Stimulated activated CD4-positive, alpha-beta T cell treated with anti-CD3 and anti-CD28 coated beads, Interleukin-4, amount 100 ng/mL, for 24 hours (primary cell): ENCODE measurements at places on chromosomes 7 and 10.

DNA sequence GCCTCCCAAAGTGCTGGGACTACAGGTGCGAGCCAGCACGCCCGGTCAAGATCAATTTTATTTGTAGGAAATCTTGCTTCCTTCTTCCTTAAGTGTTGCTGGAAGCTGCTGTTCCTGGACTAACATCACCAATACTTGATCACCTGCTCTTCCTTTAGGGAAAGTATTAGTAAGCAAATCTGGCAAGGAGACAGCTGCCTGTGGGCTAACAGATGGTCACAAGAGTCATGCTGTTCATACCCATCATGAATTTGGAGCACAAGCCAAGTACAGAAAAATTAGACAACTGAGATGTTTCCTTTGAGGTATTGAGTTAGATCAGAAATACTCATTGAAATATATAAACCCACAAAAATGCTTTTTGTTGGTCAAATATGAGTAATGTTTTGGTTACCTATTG lies 27.9 kb downstream of the BAIAP2L1 start:
- no peak for DNase-seq

- DNase-seq = no peak
These were observed 109.8 kb upstream of the PTN start for GRCh38 chr7:137453356-137453755.

DNA sequence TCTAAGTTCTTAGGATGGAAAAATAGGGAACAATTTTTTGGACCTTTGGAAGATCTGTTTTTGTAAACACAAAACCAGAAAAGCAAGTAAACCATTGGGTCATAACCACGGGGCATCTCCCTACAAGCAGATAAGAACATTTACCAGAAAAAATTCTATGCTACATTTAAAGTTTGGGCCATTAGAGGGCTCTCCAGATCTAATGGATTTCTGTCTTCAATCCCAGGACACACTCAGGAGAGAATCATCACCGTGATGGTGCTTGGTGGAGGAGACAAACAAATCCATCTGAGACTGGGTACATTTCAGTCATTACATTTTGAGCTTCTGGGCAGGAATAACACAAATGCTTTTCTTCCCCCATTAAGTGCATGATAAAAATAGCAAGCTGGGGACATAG lies 178.4 kb upstream of the TARP start:
- DNase-seq = no peak

DNA sequence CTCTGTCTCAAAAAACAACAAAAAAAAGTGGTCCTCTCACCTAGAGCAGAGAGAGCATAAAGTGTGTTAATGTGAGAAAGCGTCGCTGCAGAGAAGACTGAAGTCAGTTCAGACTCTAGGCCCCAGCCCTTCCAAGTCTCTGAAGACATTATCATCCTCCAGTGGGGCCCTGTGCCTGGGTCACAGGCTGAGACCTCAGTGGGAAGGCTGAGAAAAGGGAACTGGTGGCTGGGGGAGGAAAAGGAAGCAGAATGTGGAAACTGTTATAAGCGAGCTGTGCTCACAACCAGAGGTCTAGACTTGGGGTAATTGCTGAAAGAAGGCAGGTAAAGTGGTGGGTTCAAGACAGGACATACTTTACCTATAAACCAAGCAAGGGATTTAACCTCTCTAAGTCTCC lies 4.9 kb upstream of the RRP12 start:
- DNase-seq = no peak

GRCh38 chr7:103851357-103851756 lies 138.1 kb downstream of the RELN start:
- no peak for DNase-seq

DNA sequence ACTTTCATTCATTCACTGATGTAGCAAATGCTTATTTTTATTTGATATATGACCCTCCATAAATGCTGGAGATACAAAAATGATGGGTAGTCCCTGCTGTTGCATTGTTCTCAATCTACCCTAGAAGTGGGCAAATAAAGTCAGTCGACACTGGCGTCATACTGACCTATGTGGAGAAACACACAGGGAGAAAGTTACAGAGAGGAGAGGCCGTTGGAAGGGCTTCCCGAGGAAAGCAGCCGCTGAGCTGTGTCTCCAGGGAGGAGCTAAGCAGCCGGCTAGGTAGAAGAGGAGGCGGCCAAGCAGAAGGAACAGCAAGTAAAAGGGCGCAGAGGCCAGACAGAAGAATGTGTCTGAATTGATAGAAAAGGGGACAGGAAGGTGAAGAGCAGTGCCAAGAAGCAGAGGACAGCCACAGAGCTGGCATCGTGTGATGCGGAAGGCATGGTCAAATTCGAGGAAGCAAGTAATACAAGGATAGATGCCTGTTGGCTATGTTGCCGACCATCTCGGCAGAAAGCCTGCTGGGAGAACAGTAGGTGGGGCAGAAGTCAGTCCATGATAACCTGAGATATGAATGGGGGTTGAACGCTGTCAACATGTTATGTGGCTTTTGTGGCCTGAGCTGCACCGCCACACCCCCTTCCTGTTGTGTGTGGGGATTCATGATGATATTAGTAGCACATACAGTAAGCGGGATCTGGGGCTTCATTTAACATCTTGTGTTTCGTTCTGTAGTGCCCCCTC lies 25.9 kb downstream of the ST8SIA6 start:
- DNase-seq = peak; percentile 66

DNA sequence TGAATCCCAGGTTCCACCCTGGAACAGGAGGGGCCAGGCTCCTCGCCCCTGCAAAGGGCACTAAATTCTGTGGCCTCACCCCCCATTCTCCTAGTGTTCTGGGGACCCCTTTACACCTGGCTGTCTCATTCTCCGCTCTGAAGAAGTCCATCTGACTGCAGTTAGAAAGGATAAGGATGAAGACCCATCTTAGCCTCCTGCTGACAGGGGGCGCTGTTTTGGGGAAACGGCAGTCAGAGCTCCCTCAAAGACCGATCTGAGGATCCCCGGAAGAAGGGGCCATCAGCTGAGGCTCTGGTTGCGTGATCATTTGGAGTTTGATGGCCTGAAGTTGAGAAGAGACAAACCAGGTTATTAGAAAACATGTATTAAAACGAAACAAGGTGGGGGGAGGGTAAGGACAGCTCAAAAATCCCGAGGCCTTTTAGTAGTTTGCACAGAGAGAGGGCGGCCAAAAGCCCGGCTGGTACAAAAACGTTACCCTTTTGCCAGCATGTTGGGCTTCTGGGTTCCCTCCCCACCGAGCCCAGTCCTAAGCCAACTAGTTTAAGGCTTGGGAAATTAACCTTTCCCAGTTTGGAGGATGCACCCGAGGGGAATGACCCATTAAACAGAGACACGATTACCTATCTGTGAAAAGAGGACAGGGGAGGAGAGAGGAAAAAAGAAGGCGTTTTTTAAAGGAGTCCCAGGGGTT lies 102.8 kb downstream of the CHN2 start:
- DNase-seq = no peak

DNA sequence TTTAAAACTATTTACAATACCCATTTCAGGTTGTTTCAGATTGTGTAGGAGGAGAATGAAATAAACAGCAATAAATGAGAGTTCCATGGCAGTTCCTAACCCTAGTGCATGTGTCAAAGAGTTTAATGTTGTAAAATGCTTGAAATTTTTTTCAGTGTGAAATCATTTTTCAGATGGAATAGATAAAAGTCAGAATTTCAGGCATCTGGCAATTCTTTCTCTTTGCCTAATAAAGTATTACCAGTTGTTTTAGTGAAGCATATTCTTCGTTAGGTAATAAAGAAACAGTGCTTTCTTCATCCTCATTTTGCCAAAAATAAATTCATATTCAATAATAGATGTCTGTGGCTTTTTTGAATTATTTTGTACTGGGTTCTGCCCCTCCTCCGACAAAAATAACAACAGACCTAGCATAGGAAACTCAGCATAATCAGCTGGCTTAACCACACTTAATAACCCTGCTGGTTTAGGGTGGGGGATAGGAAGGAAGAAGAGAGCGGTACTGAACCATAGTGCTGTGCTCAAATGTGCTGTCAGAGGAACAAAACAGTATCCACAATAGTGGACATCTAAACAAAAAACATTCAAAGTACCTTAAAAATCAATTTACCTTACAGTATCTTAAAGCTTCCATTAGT lies 39.1 kb downstream of the MINDY3 start:
- no peak for DNase-seq

DNA sequence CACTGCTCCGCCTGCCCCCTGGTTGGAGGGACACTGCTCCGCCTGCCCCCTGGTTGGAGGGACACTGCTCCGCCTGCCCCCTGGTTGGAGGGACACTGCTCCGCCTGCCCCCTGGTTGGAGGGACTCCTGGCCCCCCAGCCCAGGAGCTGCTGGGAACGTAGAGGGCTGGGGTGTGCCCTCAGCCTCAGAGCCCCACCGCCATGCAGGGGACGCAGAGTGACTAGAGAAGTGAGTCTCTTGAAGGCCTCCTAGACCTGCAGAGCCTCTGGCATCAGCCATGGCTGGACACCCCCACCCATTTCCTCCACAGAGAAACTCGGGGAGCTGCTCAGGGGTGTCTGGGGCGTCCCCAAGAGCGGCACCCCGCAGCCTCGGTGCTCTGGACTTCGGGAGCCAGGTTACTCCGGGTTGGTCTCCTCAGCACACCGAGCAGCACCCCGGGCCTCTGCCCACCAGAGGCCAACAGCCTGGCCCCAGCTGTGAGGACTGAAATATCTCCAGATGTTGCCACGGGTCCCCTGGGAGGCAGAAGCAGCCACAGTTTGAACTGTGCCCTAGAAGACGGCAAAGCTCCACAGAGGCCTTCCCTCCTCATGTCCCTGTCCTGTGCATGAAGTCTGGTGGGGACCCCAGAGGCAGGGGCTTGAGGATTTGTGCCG lies 191.9 kb downstream of the ELFN1 start:
- no peak for DNase-seq

GRCh38 chr7:93747019-93747418 lies 143.5 kb downstream of the TFPI2 start:
- no peak for DNase-seq

DNA sequence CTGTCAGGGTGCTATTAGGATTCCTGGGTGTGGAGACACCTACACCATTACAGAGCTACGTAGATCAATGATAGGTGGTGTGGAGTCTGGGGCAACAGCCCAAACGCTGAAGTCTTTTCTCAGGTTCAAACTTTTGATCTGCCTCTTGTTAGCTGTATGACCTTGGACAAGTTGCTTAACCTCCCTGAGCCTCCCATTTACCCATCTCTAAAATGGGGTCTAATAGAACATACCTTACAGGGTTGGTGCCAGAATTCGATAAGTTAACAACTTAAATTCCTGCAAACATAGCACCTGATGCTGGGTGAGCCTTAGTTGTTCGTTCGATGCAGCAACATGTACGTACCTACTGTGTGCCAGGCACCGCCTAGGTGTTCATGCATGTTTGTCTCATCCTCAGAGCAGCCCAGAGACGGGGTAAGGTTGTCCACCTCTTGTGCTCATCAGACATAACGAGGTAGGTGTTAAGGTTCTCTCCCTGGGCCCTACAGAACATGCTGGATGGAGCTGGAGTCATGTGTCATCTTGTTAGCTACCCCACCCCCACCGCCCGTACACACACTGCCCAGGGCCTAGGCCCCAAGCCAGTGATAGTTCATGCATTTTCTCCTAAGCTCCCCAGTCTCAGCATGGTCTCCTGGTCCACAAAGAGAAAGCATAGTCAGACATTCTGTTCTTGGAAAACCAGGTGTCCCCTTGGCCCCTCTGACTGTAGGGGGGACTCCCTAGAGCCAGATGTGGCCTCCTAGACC lies 41.0 kb upstream of the SLC29A3 start:
- no peak for DNase-seq

DNA sequence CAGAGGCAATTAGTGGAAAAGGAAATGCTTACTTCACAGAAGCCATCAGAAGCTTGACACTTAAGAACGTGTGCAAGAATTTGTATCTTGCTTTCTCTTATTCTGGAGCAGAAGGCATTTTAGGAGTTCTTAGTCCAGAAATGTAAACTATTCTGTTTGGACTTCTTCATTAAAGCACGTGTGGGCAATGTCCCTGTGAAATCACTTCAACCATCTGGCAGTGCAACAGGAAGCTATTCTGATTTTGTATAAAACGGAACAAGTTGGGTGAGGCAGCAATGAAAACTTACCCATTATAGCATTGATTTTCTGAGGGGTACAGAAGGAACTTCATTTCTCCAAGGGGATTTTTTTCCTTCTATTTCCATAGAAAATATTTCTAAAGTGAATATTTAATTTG lies 21.3 kb upstream of the ARHGAP21 start:
- DNase-seq = no peak

DNA sequence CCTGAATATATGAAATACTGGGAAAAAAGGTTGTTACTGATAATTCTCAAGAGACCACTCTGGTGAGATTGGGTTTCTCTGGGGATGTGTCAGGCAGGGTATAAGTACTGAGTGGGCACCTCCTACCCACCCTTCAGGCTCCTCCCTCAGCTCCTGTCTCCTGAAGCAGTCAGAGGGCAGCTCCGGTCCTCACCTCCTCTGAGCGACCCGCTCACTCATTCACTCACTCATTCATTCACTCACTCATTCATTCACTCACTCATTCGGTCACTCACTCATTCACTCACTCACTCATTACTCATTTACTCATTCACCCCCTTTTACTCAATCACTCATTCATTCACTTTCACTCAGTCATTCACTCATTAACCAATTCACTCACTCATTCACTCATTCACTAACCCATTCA lies 6.9 kb upstream of the PFKP start:
- DNase-seq = no peak

DNA sequence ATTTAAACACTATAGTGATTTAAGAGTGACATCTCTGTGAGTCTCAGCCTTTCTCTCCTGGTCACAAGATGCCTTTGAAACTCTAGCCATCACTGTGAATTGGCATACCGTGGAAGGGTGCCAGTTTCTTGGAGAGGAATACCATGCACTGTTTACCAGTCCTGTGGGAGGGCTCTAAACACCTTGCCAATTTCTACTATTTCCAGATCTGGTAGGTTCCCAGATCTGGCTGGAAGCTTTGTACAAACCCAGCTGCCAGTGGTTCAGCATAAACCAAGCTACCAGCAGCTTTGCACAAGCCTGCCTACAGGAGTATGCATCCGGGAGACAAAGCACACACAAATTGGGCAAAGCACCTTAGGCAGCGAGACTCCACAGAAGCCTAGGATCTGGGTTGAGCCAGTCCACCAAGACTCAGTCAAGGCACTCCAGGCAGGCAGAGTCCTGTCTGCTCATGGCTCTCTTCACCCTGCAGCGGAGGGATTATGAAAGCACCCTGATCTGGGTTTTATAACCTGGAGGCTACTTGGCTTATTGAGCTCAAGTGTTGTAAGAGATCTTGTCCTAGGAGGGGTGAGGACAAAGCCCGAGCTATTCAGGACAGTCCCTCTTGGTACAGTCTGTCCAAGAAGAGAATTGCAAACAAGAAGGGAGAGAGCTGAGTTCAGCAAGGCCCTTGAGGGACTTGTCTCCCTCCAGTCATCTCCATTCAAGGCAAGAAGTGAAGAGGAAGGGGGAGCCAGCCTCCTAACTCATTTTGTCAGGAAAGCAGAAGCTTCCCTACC lies 23.6 kb downstream of the MCM10 start:
- DNase-seq = no peak
